B cell (primary cell): ENCODE measurements at places on chromosomes 2 and 18. TPM values are rescaled to one million over a fixed set of nuclear protein-coding genes. Genes with fewer than 3 reads are reported as not detected.

The FZD7 gene
- total RNA-seq, result 2.1 TPM in 2 replicates

The ADD2 gene
- 21.7 and 22.3 TPM in 2 replicates for total RNA-seq

The ST8SIA5 gene
- total RNA-seq, result not detected in 2 replicates

The SOWAHC gene
- total RNA-seq, result 0.05 and 0.07 TPM in 2 replicates

The UGT1A3 gene
- not detected in 2 replicates for total RNA-seq

The STPG4 gene
- total RNA-seq, result 0.79 and 0.90 TPM in 2 replicates

The NFATC1 gene
- total RNA-seq, result 108 and 120 TPM in 2 replicates
